ENCODE measurements at places on chromosomes 7 and 10. TPM values are rescaled to one million over a fixed set of nuclear protein-coding genes. Genes with fewer than 3 reads are reported as not detected.

NKX6-2 gene
- not detected for total RNA-seq

NPM3 gene
- total RNA-seq = 139 TPM

CACNB2 gene
- total RNA-seq = 1.6 TPM

ZNF777 gene
- total RNA-seq = 16.6 TPM

TRIL gene
- total RNA-seq = not detected

MRC1 gene
- total RNA-seq = not detected

WIPF3 gene
- total RNA-seq = not detected

MLXIPL gene
- not detected for total RNA-seq

MOGAT3 gene
- total RNA-seq = not detected

THSD7A gene
- total RNA-seq = not detected

MPLKIP gene
- total RNA-seq = 39.0 TPM

ANXA8L1 gene
- total RNA-seq = not detected

CDK14 gene
- total RNA-seq = 2.1 TPM

MGAM2 gene
- not detected for total RNA-seq

DGKB gene
- total RNA-seq = not detected

CYP2W1 gene
- not detected for total RNA-seq

HSPA12A gene
- total RNA-seq = 0.64 TPM

GIMAP7 gene
- total RNA-seq = 24.1 TPM

ANXA8 gene
- 7.5 TPM for total RNA-seq

ZMYND11 gene
- 28.3 TPM for total RNA-seq

UNCX gene
- not detected for total RNA-seq

TMEM140 gene
- 3.0 TPM for total RNA-seq

NPY4R2 gene
- not detected for total RNA-seq

MARVELD1 gene
- 6.5 TPM for total RNA-seq

IFIT3 gene
- 0.94 TPM for total RNA-seq

All from activated T-helper 2 cell treated with anti-CD3 and anti-CD28 coated beads, Interferon-gamma antibody, Interleukin-2, Interleukin-4, amounts not matched to agents 10 μg/mL and 5 μg/mL and 100 μg/mL, durations not matched to agents 14 hours and 24 hours and 36 hours (primary cell).